ENCODE measurements at places on chromosomes 5 and 9.

GRCh38 chr9:134695144-134695543, 53.5 kb downstream of the COL5A1 start:
- no peak for DNase-seq

DNA sequence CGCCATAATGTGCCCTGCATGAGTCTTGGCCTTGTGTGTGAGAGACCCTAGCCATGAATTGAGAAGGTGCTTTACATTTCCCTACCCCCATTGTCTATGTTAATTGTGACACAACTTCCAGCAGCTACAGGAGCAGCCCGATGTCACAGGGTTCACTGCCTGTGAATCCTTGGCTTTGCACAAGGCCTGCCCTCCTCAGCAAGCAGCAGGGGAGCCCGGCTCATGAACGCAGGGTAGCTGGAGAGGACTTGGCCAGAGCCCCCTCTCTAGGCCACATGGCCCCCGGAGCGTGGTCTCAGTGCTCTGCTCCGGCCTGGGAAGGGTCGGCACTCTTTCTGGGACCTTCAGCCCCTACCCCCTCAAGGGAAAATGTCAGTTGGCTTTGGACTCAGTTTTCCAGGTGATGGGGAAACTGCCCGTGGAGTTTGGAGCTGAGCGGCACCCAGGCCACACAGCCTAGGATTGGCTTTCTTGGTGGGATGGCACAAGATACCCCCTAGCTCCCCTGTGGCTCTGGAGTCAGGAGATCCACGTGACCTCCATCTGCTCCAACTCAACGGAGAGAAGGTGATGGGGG, 160.8 kb downstream of the DAB2IP start:
- no peak for DNase-seq

DNA sequence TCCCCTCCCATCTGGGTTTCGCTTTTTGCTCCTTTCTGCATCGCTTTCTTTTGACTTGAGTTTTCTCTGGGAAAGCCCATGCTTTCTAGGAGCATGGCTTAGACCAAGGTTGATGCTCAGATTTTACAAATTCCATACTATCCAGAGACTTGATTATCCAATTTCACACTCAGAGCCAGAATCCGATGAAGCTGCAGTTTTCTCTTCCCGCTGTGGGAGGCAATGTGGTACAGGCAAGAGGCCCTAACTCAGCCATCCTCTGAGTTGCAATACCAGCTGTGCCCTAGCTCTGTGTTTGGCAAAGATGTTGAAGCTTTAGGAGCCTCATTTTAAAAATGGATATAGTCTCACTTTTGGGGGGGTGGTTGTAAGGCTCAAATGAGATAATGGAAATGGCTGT, 85.1 kb downstream of the BRINP1 start:
- no peak for DNase-seq

- DNase-seq, result no peak
Measured at GRCh38 chr5:171310819-171311321, 1.8 kb downstream of the TLX3 start.

GRCh38 chr9:91900055-91900796, 49.8 kb downstream of the ROR2 start:
- DNase-seq, result no peak

GRCh38 chr9:116447934-116448333, 239.2 kb upstream of the TRIM32 start:
- DNase-seq, result no peak

DNA sequence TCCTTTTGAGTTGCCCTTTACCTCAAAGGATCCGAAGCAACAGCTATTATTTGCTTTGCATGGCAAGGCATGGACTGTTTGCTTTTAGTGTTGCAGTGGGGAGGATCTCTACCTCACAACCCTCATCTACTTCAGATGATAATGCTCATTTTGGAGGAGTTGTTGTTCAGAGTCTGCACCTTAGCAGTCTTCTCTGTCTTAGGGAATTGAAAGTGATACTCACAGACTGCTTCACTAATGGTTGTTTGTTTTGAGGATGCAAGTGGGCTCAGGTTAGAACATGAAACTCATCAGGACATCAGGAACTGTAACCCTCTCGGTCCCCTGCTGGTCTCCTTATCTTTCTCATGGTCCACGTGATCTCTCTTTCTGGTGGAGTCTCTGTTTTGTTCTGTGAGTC, 172.9 kb upstream of the ANKH start:
- no peak for DNase-seq

- DNase-seq, result no peak
Measured at GRCh38 chr5:38641003-38641402, 84.6 kb upstream of the LIFR start.

Data from activated T-cell treated with anti-CD3 and anti-CD28 coated beads for 24 hours (primary cell).